ENCODE measurements at places on chromosomes 7 and 10. TPM values are rescaled to one million over a fixed set of nuclear protein-coding genes. Genes with fewer than 3 reads are reported as not detected.

- no peak for DNase-seq
These were observed 50.0 kb downstream of the PLXNA4 start for GRCh38 chr7:132526111-132526740.

VPS37D gene
- 6.9 TPM for total RNA-seq

GRCh38 chr10:109173121-109173520, 750.2 kb downstream of the XPNPEP1 start:
- DNase-seq = no peak

DNA sequence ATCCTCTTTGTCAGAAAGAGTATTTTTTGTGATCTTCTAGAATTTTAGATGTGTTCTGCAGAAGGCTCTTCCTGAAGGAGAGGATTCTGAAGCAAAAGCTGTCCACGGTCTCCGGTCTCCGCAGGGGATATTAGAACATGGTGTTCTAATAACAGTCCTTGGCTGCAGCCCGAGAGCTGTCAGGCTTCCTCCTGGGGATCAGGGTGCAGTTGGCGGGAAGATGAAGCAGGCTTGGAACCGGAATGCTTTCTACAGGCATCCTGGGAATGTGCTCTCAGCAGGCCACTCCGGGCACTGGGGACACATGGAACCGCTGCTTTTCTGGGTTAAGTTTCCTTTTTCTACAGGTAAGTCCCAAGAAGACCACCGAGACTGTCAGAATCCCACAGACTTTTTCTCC, 118.6 kb upstream of the PARD3 start:
- DNase-seq = no peak

- DNase-seq = no peak
These were observed 975.2 kb downstream of the SORCS1 start for GRCh38 chr10:106189292-106189691.

- peak; percentile 88 for DNase-seq
These were observed 47.3 kb upstream of the OIT3 start for GRCh38 chr10:72846238-72846637.

GRCh38 chr7:26506196-26506595, 214.5 kb downstream of the SNX10 start:
- no peak for DNase-seq

GRCh38 chr10:86254526-86255174, 111.9 kb downstream of the GRID1 start:
- no peak for DNase-seq

Data from LHCN-M2 (cell line).